Frontal cortex (tissue), 4 donors: ENCODE measurements at places on chromosomes 3 and 15.

DNA sequence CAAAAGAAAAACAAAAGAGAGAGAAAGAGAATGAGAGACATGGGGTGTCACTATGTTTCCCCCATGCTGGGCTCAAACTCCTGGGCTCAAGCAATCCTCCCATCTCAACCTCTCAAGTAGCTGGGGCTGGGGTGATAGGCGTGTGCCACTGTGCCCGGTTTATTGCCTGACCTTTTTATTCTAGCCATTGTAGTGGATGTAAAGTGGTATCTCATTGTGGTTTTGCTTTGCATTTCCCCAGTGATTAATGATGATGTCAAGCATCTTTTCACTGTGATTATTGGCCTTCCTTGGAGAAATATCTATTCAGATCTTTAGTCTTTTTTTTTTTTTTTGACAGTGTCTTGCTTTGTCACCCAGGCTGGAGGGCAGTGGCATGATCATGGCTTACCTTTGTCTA is 37.7 kb upstream of the GK5 start:
- no peak for DNase-seq

- peak; percentile 47 for DNase-seq
Measured at GRCh38 chr3:138174421-138175131, at the start of gene DBR1. Gene DBR1 (minus strand): TSS chr3:138174921. CDS start chr3:138174795, 126 bp downstream.

DNA sequence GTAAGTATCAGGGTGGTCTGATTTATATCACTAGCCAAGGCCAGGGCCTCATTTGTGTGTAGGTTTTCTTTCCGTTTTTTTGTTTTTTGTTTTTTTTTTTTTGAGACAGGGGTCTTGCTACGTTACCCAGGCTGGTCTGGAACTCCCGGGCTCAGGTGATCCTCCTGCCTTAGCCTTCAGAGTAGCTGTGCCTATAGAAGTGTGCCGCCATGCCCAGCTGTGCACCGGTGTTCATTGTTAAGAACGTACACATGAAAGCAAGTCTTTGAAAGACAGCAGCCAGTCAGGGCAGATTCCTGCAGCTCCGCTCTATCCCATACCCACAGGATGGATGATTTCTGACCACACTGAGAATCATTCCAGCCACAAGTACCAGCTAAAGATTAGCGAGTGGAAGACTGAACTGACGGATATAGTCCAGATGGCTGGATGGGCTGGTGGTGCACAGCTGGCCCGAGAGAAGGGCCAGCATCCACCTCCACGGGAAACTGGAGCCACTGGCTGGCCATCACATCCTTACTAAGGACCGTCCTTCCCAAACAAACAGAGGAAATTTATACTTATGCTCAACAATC is 95.4 kb downstream of the PCSK6 start:
- no peak for DNase-seq

DNA sequence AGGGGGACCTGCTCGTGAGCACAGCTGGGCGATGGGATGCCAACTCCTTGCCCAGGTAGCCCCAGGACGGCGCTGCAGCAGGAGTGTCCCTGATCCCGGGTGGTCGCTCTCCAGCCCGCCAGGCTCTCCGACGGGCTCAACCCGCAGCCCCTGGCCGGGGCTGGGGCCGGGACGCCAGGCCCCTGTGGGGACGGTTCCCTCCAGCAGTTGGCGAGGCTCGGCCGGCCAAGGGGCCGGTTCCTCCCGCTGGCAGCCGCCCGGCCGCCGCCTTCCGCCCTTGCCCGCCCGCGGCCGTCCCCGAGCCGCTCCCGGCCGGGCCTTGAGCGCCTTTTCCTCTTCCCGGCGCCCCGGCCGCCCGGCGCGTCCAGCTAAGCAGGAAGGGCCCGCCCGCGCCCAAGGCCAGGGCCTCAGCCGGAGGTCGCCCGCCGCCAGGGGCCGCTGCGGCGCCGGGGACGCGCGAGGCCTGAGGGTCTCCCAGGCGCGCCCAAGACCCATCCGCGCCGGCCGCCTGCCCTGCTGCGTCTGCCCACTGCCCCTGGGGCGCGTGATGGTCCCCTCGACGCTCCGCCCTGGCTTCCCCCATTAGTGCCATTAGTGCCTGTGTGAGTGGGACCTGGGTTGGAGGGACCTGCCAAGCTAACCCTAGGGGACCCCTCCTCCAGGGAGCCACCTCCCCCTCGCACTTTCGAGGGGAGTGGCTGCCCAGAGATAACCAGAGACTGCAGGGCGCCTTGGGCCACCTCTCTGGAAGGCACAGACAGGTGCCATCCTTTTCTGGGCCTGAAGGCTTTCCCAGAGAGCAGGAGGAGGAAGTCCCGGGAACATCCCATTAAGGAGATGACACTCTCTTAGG is 106.4 kb downstream of the FBLN2 start:
- peak; percentile 66 for DNase-seq

- DNase-seq = peak; percentile 73
Measured at GRCh38 chr3:12994357-12994606, 78.9 kb downstream of the IQSEC1 start.

GRCh38 chr15:63539998-63540397 is 35.6 kb downstream of the USP3 start:
- no peak for DNase-seq

- no peak for DNase-seq
Measured at GRCh38 chr3:190384309-190384756, 3.6 kb upstream of the CLDN16 start.
